DMS79 (cell line): ENCODE measurements at places on chromosomes 1 and 21.

DNA sequence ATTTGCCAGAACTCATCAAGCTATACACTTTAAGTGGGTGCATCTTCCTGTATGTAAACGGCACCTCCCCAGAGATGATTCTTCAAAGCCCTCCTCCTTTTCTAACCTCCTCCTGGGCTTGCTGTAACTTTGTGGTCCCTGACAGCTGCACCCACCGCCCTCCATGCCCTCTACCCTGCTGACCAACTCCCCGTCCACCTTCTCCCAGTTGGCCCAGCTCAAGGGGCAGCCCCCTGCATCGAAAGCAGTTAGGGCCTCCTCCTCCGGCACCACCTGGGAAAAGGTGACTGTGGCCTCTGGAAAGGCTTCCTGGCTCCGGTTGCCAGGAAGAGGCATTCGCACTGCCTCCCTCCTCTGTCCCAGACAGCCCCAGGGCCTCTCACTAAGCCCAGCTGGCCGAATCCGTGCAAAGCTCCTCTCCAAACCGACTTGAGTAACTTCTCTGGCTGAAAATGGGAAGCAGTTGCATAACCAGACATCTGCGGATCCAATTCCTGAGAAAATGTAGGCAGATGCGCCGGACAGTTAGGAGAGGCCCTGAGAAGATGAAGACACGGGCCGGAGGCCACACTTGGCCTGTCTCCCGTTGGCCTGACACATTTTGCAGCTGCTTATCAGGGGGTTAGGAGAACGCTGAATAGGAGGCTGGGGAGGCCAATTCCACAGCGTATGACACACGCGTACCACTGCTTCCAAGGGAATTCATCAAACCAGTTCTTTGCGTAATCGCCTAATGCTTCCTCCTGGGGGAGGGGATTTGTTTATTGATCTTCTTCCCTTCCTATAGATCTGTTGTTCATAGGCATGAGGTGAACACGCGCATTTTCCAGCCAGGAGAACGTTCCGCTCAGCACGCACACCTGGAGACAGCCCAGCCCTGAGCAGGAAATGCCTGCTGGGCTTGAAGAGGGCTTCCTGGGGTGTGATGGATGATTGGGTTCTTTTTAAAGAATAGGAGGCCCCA, 48.7 kb upstream of the COL6A2 start:
- no peak for DNase-seq

- no peak for DNase-seq
Measured at GRCh38 chr1:188017921-188018320, 1189.2 kb downstream of the PLA2G4A start.

DNA sequence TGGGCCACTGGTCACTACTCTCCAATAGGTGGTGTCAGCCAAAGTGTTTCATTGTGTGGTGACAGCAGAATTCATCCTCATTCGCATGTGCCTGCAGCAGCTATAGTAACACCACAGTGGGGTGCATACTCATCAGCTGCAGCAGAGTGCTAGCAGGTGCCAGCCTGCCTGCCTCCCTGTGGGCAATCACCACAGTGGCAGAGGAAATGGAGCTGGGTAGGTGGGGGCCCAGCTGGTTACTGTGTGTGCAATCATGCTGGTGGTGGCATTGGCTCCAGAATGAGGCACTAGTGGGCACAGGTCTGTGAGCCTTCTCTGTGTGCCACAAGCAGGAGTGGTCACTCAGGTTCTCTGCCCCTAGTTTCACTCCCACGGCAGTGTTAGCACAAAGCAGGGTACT, 579.2 kb downstream of the PTPRC start:
- DNase-seq: no peak

DNA sequence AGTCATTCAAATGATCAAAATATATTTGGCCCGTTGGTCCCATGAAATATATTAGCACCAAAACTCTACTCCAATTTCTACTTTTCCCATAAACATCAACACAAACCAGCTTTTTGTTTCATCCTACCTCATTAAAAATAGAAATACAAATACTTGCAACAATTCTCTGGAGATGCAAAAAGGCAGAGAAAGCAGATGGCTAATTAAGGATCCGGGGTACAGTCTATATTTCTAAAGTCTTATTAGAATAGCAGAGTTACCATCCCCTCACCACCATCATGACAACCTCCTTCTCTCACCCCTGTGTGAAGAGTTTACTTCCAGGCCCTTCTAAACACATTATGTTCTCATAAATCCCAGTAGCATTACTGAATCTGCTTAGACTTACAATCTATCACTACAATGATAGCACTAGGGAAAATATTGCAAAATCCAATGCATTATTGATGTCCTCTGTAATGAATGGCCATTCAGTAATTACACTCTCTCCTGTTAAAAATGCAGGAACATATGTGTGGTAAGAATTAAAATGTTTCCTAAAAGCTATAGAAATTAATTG, 133.8 kb downstream of the HHIPL2 start:
- no peak for DNase-seq

DNA sequence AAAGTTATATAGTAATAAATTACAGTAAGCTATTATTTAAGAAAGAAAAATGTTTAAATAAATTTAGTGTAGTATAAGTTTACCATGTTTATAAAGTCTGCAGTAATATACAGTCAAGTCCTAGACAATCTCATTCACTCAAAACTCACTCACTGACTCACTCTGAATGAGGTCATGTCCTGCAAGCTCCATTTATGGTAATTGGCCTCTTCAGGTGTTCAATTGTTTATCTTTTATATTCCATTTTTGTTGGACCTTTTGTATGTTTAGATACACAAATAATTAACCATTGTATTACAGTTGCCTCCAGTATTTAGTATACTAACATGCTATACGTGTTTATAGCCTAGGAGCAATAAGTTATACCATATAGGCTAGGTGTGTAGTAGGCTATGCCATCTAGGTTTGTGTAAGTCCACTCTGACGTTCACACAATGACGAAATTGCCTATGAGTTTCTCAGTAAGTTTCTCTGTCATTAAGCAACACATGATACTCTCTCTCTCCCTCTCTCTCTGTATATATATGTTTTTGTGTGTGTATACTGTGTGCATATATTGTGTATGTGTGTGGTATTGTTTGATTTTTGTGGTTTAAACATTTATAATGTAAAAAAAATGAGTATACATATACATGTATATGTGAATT, 161.2 kb downstream of the NCAM2 start:
- no peak for DNase-seq

DNA sequence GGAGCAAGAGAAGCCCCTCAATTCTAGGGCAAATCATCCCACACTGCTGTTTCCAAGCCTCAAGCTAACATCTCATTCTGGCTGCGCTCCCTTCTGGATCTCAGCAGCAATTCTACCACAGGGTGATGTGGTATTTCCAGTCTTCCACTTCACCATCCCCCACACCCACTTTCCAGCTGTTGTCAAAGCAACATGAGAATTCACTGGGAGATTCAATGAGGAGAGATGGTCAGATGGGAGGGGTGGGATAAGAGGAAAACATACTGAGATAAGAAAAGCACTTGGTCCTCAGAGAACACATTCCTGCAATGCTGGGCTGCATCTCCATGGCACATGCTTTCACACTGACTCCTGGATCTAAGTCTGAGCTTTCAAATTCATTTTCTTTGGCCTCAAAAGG, 47.3 kb upstream of the LRRC52 start:
- DNase-seq: no peak

GRCh38 chr21:26844258-26845065, 747 bp downstream of the ADAMTS1 start:
- DNase-seq: no peak

GRCh38 chr1:175138579-175138978, 54.0 kb downstream of the KIAA0040 start:
- no peak for DNase-seq

DNA sequence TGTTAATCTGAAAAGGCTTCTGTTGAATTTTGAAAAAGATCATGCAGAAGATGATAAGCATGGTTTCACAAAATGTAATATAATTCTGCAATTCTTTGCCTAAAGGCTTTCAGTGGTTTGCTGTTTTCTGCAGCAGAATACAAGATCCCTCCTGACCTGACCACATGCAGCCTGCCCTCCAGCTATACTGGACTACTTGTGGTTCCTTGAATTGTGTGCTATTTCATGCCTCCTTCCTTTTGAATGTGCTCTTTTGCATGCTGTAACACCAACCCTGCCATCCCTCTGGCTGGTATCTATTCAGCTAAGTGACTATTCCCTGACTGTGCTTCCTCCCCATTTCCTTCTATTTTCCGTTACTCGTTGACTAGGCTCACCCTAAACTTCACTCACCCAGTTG, 55.5 kb downstream of the CACNA1E start:
- no peak for DNase-seq

DNA sequence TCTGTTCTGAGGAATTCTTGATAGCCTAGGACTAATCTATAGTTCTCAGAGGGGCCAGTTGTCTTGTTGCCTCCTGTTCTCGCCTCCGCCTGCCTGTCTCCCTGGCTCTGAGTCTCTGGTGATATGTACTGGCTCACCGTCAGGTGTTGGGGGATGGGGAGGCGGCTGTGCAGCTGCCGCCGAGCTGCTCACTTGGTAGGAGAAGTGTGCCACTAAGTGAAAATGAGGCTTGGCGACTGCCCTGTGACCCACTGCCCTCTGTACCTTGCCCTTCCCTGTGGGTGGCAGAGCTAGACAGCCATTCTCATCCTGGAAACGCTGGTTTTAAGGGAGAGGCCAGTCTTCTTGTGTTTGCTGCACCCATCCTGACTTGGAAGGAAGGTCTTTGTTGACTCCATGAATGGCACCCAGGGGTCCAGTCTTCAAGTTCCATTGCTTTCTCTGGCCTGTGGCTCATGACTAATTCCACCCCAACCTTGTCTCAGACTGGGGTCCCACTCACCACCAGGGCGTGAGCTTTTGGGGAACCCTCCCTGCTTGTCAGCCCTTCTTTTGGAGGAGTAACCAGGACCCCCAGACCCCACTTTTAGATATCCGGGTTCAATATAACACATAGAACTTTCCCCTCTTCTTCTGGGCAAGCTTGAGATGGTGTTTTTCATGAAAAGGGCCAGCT, 120.6 kb downstream of the CACNA1E start:
- DNase-seq: no peak

DNA sequence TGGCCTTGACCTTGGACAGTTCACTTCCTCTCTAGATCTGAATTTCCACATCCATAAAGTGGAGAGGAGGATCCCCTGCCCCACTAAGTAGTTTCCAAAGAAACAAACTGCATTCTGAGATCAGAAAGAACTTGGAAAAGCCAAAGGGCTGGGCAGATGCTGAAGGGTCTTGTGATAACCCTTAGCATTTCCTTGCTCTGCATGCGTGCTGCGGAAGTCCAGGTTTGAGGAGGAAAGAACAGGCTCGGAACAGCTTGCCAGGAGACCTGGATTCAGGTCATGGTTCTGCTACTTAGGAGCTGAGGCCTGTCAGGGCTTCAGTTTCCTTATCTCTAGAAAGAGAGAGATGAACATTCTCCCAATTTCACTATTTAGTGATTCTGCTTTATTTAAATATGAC, 27.2 kb downstream of the IGFN1 start:
- DNase-seq: no peak

DNA sequence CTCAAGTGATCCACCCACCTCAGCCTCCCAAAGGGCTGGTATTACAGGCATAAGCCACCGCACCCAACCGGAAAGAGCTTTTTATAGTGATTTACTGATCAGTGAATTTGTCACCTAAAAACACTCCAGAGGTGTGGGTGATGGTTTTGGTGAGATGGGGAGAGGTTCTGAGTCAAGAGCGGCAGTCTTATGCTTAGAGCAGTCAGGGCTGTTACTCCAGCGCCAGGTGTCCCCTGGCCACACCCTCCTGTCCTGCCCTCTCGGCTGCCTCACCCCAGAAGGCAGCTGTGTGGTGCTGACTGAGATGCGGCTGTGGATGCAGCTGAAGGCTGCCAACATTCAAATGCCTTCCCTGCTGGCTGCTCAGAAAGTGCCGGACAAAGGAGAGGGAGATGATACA, 94.5 kb upstream of the LPGAT1 start:
- DNase-seq: peak; percentile 80

DNA sequence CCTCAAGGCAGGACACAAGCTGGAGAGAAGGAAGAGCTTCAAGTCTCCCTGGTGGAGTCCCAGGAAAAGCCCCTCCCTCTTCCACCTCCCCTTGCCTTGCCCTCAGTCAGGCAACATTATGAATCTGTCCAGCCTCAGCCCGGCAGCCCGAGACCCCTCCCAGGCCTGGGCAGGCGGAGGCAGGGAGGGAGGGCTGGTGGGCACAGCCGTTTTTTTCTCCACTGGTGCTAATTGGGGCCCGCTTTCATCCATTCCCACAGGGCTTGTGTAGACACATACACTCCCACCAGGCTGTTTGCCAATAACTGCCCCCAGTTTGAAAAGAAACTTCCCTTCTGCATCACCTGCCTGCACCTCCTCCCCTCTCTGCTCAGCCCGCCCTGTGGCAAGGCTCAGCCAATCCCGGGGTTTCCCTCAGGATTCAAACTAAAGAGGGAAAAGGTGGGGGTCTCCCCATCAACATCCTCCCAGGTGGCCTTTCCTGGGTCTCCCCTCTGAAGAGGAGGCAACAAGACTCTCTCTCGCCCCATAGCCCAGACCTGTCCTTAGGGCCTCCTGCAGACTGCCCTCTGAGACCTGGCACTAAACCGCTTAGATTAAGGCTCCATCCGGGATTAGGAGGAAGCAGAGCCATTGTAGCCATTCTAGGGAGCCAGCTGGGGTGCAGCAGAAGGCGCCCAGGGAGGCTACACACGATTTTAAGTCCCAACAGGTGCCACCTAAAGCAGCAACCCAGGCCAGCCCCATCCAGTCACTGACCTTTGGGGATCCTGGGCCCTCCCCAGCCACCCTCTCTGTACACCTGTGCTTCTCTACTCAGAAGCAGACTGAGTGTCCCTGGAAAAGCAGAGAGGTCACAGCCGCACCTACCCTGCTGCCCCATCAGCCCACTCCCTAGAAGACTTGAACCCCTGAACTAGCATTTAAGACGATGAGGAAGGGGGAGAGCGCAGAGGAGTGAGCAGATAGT, 3.5 kb downstream of the IGSF9 start:
- DNase-seq: peak; percentile 88

GRCh38 chr1:3525551-3526482, 71.4 kb downstream of the ARHGEF16 start:
- no peak for DNase-seq

DNA sequence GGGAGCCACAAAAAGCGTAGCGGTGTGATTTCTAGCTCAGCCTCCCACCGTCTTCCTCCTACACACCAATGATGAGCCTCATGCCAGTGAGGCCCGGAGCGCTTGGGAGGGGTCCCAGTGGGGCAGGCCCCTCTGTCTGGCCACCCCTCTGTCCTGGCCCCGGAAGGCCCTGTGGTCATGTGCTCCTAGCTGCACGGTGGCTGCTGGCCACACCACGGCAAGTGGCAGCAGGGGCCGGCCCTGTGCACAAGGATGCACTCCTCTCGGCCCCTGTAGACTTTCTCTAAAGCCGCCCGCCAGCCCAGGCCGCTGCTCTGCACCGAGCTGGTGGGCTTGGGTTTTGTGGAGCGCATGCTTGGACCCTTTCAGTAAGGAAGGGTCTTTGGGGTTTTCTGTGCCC, 53.6 kb downstream of the KCNAB2 start:
- no peak for DNase-seq

DNA sequence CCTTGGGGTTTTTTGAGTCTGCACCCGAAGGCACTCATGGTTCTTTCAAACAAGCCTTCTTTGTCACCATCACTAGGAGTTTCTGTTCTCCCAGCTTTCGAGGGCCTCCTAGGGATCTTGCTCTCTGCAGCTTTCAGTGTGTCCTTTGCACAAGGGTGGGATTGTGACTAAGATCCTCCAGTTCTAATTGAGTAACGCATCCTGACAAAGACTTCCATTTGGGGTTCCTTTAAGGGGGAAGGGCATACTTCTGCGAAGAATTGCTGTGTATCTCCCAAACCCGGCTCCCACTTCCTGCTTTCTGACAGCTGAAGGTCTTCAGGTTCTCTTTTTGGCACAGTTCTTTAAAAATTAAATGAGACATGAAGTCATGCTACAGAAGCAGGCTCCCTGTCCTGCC, 139.4 kb downstream of the EDEM3 start:
- no peak for DNase-seq
